ENCODE measurements at places on chromosomes 12 and 14.

GRCh38 chr12:96698521-96698920 lies 208.5 kb upstream of the NEDD1 start:
- no peak for DNase-seq

DNA sequence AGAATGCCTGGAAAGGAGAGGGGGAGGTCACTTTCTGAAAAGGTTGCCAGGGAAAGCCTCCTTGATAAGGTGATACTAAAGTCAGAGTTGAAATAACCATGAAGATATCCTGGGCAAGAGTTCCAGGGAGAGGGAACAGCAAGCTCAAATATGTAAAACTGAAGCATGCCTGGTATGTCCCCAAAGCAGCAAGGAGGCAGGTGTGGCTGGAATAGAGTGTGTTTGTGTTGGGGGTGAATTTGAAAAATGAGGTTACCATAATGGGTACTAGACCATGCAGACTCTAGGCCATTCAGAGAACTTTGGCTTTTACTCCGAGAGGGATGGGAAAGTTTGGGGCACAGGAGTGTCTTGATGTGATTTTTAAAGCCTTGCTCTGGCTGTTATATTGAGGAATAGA lies 66.7 kb upstream of the PTCSC3 start:
- no peak for DNase-seq

DNA sequence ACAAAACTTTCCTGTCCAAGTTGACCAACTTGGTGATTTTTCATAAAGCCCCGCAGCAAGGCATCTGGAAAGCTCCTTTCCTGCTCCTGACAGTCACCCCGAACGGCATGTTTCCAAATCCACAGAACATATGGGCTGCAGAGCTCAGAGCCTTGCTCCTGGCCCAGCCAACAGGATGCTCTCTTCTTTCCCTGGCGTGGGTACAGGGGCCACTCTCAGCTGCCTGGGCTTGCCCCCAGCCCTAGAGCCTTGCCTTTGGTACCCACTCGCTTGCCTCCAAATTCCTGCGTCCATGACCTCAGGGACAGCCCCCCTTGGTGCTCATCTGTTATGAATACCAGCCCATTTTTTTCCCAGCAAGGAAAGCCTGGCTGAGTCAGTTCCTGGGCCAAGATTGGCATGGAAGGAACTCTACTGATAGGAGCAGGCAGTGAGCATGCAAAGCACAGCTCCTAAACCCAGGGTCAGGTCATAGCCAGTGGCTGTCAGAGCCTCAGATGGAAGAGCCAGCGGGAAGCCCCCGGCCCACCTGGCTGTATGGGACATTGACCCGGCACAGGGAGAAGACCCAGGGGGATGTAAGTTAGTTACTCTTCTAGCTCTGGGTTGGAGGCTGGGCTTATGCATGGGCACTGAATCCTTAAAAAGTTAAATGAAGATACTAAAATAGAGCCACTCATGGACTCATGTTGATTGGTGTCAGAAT lies 105.3 kb upstream of the RTL1 start:
- no peak for DNase-seq

DNA sequence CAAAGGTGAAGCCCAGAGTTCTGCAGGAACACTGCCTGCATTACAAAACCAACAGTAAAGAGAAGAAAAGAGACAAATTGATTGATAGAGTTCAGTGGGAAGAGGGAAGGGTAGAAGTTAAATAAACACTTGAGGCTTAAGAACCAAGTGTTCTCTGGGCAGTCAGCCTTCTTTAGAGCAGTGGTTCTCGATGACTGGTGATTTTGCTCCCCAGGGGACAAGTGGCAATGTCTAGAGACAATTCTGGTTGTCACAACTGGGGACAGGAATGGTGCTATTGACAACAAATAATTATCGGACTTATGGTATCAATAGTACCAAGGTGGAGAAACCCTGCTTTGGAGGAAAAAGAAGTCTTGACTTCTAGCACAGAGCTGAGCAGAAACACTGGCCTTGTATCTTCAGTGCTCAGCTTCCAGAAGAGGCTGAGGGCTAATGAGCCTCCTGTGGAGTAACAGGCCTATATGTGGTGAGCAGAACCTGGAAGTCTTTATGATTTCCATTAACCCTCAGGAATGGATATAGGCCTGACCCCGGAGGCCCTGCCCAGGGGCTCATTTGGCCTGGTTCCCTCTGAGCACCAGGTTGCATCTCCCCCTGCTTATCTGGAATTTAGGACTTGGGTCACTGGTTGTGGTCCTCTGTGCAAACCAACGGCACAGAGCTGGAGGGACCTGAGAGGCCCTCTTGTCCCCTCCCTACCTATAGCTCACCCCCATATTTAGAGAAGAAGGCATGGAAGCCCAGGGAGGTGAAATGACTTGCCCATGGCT lies 204.6 kb upstream of the PWP1 start:
- no peak for DNase-seq

DNA sequence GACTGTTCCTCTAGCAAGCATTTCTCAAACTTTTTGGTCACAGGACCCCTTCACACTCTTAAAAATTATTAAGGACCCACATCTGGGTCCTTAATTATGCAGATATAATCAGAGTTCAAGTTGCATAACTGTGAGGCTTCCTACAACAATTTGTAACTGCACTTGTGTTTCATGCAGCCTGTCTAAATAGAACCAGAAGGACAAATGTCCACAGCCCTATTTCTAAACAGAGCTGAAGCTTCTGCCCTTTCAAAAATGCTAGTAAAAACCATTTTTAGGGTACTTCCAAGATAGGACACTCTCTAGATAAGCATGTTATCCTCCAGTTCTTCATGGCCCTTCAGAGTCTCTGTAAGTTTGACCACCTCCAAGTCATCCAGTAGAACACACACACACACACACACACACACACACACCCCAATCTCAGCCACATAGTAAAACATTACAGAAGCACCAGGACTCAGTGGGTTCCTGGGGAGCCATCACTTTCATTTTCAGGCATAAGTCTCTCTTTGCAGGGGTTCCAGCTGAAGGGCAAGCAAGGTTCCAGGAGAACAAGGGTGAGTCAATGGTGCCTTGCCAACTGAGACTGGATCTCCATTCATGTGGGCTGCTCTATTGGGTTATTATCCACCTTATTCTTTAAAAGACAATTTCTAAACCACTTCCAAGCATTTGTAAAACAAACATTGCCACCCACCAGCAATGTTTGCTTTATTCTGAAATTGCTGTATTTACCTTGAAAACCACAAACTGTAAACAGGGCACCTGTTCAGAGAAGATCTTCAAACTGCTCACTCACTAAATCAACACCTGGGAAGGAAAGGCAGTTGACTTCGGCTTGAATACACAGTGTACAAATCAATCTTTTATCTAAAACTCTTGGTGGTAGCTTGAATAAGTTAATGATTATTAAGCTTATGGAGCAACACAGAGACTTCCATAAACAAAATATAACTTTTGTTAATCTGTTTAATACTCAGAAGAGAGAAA lies 64.1 kb downstream of the ITPR2 start:
- no peak for DNase-seq

GRCh38 chr14:21882226-21882625 lies 208.6 kb upstream of the OR4E1 start:
- no peak for DNase-seq

DNA sequence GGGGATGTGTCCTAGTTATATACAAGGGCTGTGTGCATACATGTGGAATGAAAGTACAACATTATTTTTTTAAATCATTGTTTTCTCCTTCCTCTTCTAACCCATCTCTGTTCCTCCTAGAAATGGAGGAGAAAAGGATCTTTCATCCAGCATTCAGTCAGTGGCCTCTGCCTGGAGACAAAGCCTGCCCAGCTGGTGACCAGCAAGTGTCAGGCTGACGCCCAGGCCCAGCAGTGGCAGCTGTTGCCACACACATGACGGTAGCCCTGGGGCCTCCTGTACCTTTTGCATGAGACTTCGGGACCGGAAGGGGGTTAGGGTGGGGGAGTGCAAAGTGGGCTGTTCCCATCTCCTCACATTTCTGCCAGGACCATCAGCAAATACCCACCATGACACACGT lies 46.2 kb downstream of the ERH start:
- DNase-seq, result no peak

DNA sequence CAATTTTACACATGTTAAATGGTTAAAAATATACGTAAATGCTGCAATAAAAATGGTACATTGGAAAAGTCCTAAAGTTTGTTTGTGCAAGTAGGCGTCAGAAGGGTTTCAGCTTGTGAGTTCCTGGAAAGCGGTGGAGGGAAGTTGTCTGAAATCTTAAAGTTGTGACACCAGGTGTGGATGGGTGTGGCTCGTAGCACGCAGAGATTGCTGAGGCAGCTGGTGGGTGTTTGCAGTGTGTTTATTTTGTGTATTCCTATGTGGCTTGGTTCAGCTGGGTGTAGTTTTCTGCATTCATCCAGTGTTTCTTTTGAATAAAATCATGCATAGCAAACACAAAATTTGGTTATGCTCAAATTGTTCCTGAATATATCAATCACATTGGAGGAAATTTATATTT lies 136.8 kb upstream of the TBX3 start:
- no peak for DNase-seq

DNA sequence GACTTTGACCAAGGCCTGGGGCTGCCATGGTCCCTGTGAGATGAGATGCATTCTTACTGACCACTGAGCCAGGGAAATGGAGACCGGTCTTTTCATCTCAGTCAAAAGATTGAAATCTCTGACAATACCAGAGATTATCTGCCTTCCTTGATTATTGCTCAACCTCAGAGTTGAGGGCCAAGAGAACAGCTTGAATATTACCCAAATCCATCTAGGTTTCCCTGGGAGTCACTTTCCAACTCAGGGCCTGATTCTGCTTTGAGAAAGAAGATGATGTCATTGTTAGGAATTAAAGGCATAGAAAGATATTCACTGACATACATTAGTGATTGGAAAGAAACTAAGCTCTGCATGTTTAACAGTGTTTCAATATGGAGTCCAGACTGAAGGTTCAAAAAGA lies 515.9 kb upstream of the TBX3 start:
- no peak for DNase-seq

- no peak for DNase-seq
Observed at GRCh38 chr12:19189522-19189921, 60.0 kb downstream of the PLEKHA5 start.

- DNase-seq, result no peak
Observed at GRCh38 chr14:104146651-104147345, 8.4 kb downstream of the KIF26A start.

DNA sequence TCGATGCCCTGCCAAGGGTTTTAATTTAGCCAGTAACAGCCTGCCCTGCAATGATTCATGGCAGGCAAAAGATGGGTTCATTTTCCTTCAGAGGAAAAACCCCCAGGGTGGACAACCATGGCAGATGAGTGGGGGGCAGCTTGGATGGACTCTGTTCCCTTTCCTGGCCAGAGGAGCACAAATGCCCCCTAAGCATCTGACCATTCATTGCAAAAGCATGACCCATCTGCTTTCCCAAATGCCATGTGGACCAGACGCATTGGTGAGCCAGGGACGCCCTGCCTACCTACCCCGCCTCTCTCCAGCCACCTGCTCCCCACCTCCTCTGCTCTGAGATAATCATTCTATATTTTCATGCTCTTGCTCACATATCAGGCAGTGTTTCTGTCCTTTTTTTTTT lies 281.9 kb downstream of the DPF3 start:
- no peak for DNase-seq

DNA sequence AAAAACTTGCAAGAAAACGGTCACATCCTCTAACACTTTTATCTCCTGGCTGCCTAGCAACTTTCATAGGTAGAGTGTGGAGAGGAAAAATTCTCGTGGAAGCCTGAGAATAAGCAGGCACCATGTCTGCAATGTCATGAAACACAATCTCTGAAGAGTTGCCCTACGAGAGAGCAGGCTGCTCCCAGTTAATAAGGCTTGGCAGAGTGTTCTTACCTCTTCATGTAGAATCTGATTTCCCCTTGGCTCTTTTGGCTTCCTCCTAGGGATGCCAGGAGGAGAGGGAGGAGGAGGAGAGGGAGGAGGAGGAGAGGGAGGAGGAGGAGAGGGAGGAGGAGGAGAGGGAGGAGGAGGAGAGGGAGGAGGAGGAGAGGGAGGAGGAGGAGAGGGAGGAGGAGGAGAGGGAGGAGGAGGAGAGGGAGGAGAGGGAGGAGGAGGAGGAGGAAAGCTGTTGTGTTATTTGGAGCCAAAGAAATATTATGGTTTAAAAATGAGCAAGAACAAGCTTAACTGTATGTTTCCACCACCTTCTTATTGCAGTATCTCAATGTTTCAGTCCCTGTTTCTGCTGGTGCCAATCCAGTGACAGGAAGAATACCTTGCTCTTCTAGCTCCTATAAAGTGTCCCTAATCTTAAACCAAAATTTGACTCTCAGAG lies 52.9 kb downstream of the EGLN3 start:
- no peak for DNase-seq

DNA sequence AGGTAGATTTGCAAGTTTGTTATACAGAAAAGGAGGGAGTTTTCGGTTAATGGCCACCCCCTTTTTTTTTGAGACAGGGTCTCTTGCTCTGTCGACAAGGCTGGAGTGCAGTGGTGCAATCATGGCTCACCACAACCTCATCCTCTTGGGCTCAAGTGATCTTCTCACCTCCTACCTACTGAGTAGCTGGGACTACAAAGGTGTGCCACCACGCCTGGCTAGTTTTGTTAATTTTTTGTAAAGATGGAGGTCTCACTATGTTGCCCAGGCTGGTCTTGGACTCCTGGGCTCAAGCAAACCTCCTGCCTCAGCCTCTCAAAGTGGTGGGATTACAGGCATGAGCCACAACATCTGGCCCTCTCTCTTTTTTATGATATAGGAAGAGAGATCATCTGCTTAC lies 94.6 kb downstream of the CDK17 start:
- no peak for DNase-seq

GRCh38 chr12:132491138-132491663 lies 1.2 kb downstream of the FBRSL1 start:
- no peak for DNase-seq

- no peak for DNase-seq
Observed at GRCh38 chr12:57620245-57620935, 9.2 kb downstream of the ARHGEF25 start.

DNA sequence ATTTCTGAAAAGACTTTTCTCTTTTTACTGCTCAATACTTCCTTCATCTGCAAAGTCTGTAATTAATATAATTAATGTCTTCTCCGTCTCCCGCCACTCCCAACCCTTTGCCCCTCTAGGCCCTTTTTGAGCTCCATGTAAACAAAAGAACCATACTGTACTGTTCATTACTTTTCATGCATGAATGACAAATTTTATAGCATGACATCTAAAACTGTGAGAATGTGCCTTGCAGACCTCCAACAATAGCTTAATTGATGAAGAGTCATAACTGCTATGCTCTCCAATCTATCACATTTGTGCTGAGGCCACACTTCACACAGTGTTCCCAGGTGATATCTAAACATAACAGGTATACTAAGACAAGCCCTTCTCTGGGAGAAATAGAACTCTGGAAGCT lies 1122.7 kb upstream of the ATXN7L3B start:
- no peak for DNase-seq

- no peak for DNase-seq
Observed at GRCh38 chr12:92108651-92109050, 37.0 kb downstream of the BTG1 start.

GRCh38 chr14:30420515-30420914 lies 138.4 kb upstream of the G2E3 start:
- DNase-seq, result no peak

GRCh38 chr14:57871459-57872080 lies 5.7 kb upstream of the SLC35F4 start:
- no peak for DNase-seq

GRCh38 chr14:58797010-58797429 lies 159.3 kb downstream of the DACT1 start:
- DNase-seq, result no peak

- DNase-seq, result no peak
Observed at GRCh38 chr12:19288603-19289244, 150.6 kb upstream of the AEBP2 start.

All from effector CD4-positive, alpha-beta T cell (primary cell).